ENCODE measurements at places on chromosomes 11 and 22.

GRCh38 chr11:117664897-117665296 lies 132.1 kb downstream of the DSCAML1 start:
- peak; percentile 82 for DNase-seq

DNA sequence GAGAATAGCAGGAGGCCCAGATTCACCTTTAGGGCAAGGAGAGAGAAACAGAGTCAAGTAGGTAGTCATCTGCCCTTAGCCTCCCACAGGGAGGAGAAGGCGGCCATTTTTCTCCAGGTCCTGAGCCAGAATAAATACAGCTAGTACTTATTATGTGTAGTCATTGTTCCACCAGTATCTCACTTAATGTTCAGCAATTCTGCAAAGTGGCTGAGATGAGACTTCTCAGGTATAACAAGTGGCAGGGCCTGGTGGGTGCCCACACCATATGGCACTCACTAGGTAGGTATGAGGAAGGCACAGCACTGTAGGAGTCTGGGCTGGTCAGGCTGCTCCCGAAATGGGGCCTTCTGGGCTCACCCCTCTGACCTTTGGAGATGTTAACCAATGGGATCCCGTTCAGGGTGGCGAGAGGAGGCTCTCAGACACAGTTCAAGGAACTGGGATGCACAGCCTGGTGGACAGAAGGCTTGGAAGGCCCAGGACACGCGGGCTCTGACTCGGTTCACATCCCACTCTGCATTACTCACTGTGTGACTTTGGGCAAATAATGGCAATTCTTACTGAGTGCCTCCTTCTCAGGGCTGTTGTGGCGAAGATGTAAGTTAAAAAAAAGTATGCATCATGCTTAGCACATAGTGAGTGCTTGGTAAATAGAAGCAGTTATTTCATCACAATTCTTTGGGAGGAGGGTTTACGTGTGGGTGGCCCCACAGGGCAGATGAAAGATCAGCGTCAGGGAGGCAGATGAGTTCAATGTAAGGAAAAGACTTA lies 25.1 kb downstream of the RTN4RL2 start:
- no peak for DNase-seq

- DNase-seq: no peak
Observed at GRCh38 chr11:3840870-3841425, at the start of gene RHOG. RHOG (minus strand) TSS chr11:3840959; CDS start chr11:3828138, 12,821 bp downstream.

DNA sequence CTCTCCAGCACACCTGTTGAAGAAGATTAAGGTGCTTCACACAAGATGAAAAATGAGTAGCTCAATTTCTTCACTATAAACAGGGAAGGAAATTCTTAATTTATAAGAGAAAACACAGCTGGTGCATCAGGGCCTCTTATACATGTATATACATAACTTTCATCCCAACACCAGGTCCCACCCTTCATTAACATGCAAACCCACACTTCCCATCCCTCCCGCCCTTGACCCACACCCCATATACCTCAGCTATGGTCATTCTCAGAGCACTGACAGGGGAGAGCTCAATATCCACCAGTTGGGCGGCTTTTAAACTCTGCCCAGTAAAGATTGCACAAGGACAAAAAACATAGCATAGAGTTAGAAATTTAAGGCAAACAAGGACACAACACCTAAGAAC lies 85.8 kb downstream of the ATG16L2 start:
- DNase-seq: no peak

- peak; percentile 95 for DNase-seq
Observed at GRCh38 chr11:8328848-8329330, 65.2 kb upstream of the LMO1 start.

DNA sequence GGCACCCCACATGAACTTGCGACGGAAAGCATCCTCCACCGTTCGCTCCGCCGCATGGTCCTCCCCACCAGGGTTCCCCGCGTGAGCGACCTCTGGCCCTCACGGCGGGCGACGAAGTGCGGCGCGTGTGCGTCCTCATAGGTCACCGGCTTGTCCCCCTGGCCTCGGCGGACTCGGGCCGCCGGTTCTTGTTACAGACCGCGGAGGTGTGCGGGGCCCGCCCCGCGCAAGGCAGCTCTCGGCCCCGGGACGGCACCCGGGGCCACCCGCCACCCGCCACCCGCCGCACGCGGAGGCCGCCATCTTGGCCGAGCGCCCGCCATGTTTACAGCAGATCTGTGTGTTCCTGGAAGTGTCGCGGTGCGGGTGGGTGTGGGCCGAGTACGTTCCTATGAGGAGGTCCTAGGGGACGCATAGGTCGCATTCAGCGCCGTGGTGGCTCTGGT lies 3.5 kb upstream of the IFITM2 start:
- no peak for DNase-seq

- DNase-seq: peak; percentile 60
Observed at GRCh38 chr11:7892840-7893254, 38.2 kb downstream of the OR10A6 start.

GRCh38 chr22:23849009-23850006 lies 8.4 kb upstream of the SLC2A11 start:
- peak; percentile 93 for DNase-seq
